Natural killer cell (primary cell): ENCODE measurements at places on chromosomes 6 and 20. TPM values are rescaled to one million over a fixed set of nuclear protein-coding genes. Genes with fewer than 3 reads are reported as not detected.

Gene BANF2
- total RNA-seq = not detected

Gene GRIK2
- total RNA-seq = not detected

Gene CEP250
- total RNA-seq = 91.8 TPM

Gene HDGFL1
- not detected for total RNA-seq

Gene TFAP2A
- not detected for total RNA-seq

Gene NEURL2
- 1.4 TPM for total RNA-seq

Gene RNF144B
- 10.5 TPM for total RNA-seq

Gene GATA5
- not detected for total RNA-seq

Gene RAET1G
- not detected for total RNA-seq

Gene ASIP
- not detected for total RNA-seq

Gene APOM
- total RNA-seq = 2.7 TPM

Gene RAB32
- 4.7 TPM for total RNA-seq

Gene FANCE
- 3.2 TPM for total RNA-seq

Gene MRPS10
- total RNA-seq = 22.6 TPM

Gene TCF15
- not detected for total RNA-seq

Gene MEI4
- not detected for total RNA-seq

Gene PRR18
- not detected for total RNA-seq

Gene HTR1B
- total RNA-seq = not detected

Gene KCNQ2
- total RNA-seq = not detected

Gene RNF217
- 4.4 TPM for total RNA-seq

Gene RNF5
- total RNA-seq = 39.2 TPM

Gene BMP5
- not detected for total RNA-seq

Gene LY6G6F
- total RNA-seq = 0.97 TPM

Gene CTAGE9
- not detected for total RNA-seq

Gene CAGE1
- 0.70 TPM for total RNA-seq

Gene SGK2
- 0.48 TPM for total RNA-seq

Gene AKIRIN2
- total RNA-seq = 102 TPM

Gene EYS
- total RNA-seq = 0.55 TPM

Gene PCSK2
- not detected for total RNA-seq

Gene HCRTR2
- not detected for total RNA-seq

Gene SNX3
- 70.6 TPM for total RNA-seq

Gene GPX5
- not detected for total RNA-seq

Gene LST1
- total RNA-seq = 120 TPM

Gene APMAP
- total RNA-seq = 212 TPM

Gene NFATC2
- 195 TPM for total RNA-seq

Gene COQ3
- 2.6 TPM for total RNA-seq

Gene PLEKHG1
- total RNA-seq = 1.4 TPM

Gene BNIP5
- not detected for total RNA-seq

Gene MYBL2
- 1.7 TPM for total RNA-seq

Gene VSX1
- total RNA-seq = not detected

Gene CGA
- not detected for total RNA-seq

Gene NRSN1
- total RNA-seq = not detected

Gene EDN3
- 0.53 TPM for total RNA-seq

Gene BPI
- 0.20 TPM for total RNA-seq

Gene MOG
- not detected for total RNA-seq

Gene PXDC1
- total RNA-seq = 0.28 TPM

Gene CLIC5
- 1.7 TPM for total RNA-seq

Gene CNR1
- not detected for total RNA-seq

Gene C20orf204
- total RNA-seq = 5.3 TPM

Gene KAT14
- total RNA-seq = 9.7 TPM

Gene FAM184A
- 0.40 TPM for total RNA-seq

Gene PTPRT
- not detected for total RNA-seq
